ENCODE measurements at places on chromosomes 5 and 9. TPM values are rescaled to one million over a fixed set of nuclear protein-coding genes. Genes with fewer than 3 reads are reported as not detected.

The SPINK6 gene
- polyA plus RNA-seq, result not detected

The TRPM6 gene
- 0.18 TPM for polyA plus RNA-seq

The ZNF454 gene
- polyA plus RNA-seq, result 2.2 TPM

The SLC6A3 gene
- polyA plus RNA-seq, result 0.40 TPM

The GRAMD2B gene
- polyA plus RNA-seq, result 42.5 TPM

The SPATA31E1 gene
- polyA plus RNA-seq, result not detected

The PCDHGA3 gene
- 1.9 TPM for polyA plus RNA-seq

The THBS4 gene
- 89.6 TPM for polyA plus RNA-seq

The CD72 gene
- polyA plus RNA-seq, result 0.98 TPM

The MEIKIN gene
- polyA plus RNA-seq, result not detected

DNA sequence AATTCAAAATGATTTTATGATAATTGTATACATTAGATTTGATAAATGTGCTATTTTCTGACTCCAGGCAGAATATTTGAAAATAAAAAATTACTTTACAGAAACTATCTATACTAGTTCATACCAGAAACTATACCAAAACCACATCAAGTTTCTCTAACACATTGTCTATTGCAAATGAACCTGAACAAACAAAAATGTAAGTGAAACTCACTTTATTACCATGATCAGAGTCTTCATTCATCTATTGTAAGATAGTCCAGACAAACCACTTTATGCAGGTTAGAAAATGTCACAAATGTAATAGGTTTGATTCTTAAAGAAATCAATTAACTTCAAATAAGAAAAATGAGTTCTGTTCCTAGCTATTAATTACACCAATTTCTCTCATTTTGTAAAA lies 99.4 kb downstream of the OXCT1 start:
- H3K4me1 ChIP-seq, result peaks cover 4% of the 10 kb centered on the region
- no peak overlapping the region for H3K4me3 ChIP-seq
- H3K36me3 ChIP-seq, result no peaks in the 10 kb centered on the region
- H3K27ac ChIP-seq, result no peak overlapping the region
- DNase-seq, result no peak

DNA sequence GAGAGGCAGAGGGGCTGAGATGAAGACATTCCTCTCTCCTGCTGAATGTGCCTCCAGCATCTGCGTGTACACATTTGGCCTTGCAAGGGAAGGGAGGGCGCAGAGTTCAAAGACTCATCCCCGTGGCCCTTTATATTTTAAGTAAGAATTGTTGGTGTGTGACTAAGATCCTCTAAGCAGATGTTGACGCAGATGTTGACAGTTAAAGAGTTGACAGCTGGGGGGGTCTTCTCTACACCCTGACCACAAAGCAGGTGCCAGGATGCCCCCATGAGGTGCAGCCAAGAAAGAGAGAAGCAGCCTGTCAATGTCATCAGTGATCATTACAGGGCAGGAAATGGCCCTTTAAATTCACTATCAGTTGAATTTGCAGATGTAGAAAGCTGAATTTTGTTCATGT lies 262.9 kb downstream of the IRX1 start:
- H3K36me3 ChIP-seq, result no peaks in the 10 kb centered on the region
- no peak for DNase-seq
- H3K4me3 ChIP-seq, result no peak overlapping the region
- H3K4me1 ChIP-seq, result no peaks in the 10 kb centered on the region

DNA sequence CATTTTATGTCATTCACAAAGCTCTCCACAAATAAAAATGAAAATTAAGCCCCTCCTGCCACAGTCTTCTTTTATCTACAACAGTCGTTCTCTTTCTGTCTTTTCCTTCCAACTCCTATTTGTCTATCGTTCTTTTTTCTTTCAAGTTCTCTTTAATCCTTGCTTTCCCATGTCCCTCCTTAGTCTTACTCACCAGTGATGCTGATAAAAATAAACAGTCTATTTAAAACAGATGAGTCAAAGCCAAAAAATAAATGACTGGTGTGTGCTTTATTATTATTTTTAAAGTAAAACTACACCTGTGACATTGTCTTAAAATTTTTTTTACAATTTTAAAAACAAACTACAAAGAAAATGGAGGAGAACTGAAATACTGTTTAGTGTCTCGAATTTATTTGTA lies 137.1 kb upstream of the TMEM161B start:
- no peaks in the 10 kb centered on the region for H3K27me3 ChIP-seq
- H3K27ac ChIP-seq, result no peak overlapping the region
- no peaks in the 10 kb centered on the region for H3K4me1 ChIP-seq
- H3K36me3 ChIP-seq, result no peaks in the 10 kb centered on the region

GRCh38 chr9:88734527-88734926 lies 199.5 kb downstream of the NXNL2 start:
- H3K27ac ChIP-seq, result no peak overlapping the region
- no peaks in the 10 kb centered on the region for H3K27me3 ChIP-seq
- H3K4me1 ChIP-seq, result no peaks in the 10 kb centered on the region
- no peak for DNase-seq

- H3K4me3 ChIP-seq, result no peak overlapping the region
- no peaks in the 10 kb centered on the region for H3K27me3 ChIP-seq
- DNase-seq, result no peak
Observed at GRCh38 chr5:151293624-151294023, 9.9 kb downstream of the SLC36A3 start.

- no peaks in the 10 kb centered on the region for H3K4me1 ChIP-seq
- no peak for DNase-seq
- H3K27me3 ChIP-seq, result no peaks in the 10 kb centered on the region
- no peaks in the 10 kb centered on the region for H3K36me3 ChIP-seq
Observed at GRCh38 chr5:96017951-96018350, 56.3 kb upstream of the ELL2 start.

GRCh38 chr9:120977321-120977720 lies 50.7 kb upstream of the TRAF1 start:
- H3K27me3 ChIP-seq, result no peaks in the 10 kb centered on the region
- no peak for DNase-seq
- no peak overlapping the region for H3K4me3 ChIP-seq
- no peaks in the 10 kb centered on the region for H3K36me3 ChIP-seq
- no peaks in the 10 kb centered on the region for H3K4me1 ChIP-seq
- H3K27ac ChIP-seq, result no peak overlapping the region

DNA sequence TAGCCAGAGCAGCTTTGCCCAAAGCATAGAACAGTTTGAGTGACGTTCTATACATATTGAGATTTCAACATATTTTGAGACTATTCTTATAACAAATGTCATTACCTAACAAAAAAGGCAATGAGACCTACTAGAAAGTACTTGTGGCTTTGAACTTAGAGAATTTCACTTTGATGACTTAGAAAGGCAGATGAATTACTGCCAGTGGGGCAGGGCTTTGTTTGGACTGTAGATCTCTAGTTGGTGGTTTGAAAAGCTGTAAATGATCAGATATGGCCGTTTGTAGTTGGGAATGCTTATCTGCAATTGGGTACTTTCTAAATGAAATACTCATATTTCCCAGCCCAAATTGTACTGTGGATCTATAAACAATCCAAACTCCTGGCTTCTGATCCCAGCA lies 28.1 kb downstream of the SOX30 start:
- H3K4me1 ChIP-seq, result no peaks in the 10 kb centered on the region
- no peak overlapping the region for H3K27ac ChIP-seq
- H3K4me3 ChIP-seq, result no peak overlapping the region
- no peaks in the 10 kb centered on the region for H3K27me3 ChIP-seq
- no peak for DNase-seq
- no peaks in the 10 kb centered on the region for H3K36me3 ChIP-seq

GRCh38 chr9:133429641-133430161 lies 7.5 kb downstream of the ADAMTS13 start:
- H3K36me3 ChIP-seq, result no peaks in the 10 kb centered on the region
- H3K4me1 ChIP-seq, result peaks cover 1% of the 10 kb centered on the region
- no peak for DNase-seq
- no peak overlapping the region for H3K27ac ChIP-seq
- H3K4me3 ChIP-seq, result no peak overlapping the region

GRCh38 chr9:125276771-125277170 lies 15.1 kb downstream of the GAPVD1 start:
- no peaks in the 10 kb centered on the region for H3K36me3 ChIP-seq
- H3K27me3 ChIP-seq, result no peaks in the 10 kb centered on the region
- DNase-seq, result no peak
- no peak overlapping the region for H3K27ac ChIP-seq
- no peak overlapping the region for H3K4me3 ChIP-seq

DNA sequence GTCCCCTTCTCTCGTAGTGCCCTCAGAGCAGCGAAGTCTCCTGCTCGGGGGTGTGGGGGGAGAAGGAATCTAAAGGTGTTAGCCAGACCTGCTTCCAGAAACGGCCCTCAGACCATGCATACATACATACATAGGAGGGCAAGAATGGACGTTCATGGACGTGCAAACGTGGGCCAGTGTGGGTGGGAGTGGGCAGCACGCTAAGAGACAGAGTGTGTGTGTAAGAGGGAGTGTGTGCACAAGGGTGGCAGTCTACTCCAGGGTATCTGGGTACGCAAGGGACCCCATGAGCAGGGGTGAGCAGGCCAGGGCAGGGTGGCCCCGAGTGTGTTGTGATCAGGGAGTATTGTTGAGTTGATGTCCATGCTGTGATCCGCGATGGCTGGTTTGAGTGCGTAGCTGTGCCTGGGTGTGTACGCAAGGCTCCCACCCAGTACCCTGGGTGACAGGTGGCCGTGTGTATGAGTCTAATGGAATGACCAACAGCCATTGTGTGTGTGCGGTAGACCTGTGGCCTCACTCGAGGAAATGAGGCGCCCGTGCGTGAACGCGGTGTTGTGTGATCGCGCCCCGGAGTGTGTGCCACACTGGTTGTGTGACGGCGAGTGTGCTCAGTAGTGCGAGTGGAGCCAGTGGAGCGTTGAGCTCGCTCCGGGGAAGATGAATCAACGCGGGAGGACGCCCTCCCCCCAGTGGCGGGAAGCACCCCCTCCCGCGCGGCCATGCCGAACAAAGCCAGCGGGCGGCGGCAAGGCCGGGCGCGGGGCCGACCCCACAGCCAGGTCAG lies 826 bp downstream of the GPRIN1 start:
- DNase-seq, result no peak
- no peak overlapping the region for H3K27ac ChIP-seq
- H3K36me3 ChIP-seq, result no peaks in the 10 kb centered on the region
- peak overlapping the region; percentile 11 for H3K4me3 ChIP-seq

- H3K27ac ChIP-seq, result peak within 1 kb of the TSS; percentile 90
- peak; percentile 23 for DNase-seq
- no peaks in the 10 kb centered on the region for H3K36me3 ChIP-seq
- H3K4me1 ChIP-seq, result peaks cover 10% of the 10 kb centered on the region
- H3K27me3 ChIP-seq, result no peaks in the 10 kb centered on the region
- H3K4me3 ChIP-seq, result peak within 1 kb of the TSS; percentile 96
Observed at GRCh38 chr9:113876151-113876992, at the start of gene ZNF618. Gene ZNF618, plus strand, starts transcription at chr9:113876309. Its CDS starts 72 bp downstream, at chr9:113876381.

DNA sequence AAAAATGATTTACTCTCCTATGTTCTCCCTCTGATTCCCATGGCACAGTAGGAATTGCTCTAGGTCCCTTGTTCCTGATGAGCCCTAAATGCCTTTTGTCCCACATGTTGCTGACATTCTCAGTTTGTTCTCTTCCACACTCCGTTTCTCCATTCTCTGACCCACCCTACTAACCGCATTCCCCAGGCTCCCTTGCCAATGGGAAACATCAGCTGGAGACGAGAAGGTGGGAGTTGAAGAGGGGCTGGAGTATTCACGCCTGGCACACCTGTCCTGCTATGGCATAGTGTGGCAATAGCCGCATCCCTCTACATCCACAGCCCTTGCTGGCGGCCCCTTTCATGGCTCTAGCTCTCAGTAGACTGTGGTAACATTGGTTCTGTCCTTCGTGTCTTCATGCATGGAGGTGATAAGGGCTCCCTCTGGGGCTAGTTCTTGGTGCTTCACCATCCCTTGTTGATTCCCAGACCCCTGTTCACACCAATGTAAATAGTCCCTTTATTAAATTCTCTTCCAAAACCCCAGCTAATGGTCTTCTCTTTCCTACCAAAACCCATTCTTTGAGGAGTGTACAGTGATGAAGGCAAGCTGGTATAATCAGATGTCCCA lies 16.4 kb upstream of the ARL15 start:
- DNase-seq, result no peak
- H3K27ac ChIP-seq, result no peak overlapping the region
- no peaks in the 10 kb centered on the region for H3K4me1 ChIP-seq
- no peak overlapping the region for H3K4me3 ChIP-seq
- H3K27me3 ChIP-seq, result no peaks in the 10 kb centered on the region

DNA sequence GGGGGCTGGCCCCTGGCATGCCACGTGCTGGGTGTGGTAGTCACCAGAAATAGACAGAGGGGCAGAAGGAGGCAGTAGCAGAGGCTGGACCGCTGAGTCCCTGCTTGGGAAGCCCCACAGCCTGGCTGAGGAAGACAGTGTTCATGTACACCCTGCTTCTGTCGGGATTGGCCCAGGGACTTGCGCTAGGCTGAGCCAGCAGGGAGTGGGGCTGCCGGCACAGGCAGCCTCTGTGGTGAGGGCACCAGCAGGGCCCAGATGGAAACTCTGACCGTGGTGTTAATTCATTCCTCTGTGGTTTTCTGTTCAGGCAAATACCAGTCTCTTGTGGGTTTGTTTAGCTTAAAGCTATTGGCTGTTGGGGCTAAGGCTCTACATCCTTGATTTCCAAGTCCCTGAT lies 108.6 kb upstream of the RAD23B start:
- no peak overlapping the region for H3K4me3 ChIP-seq
- no peaks in the 10 kb centered on the region for H3K4me1 ChIP-seq
- H3K36me3 ChIP-seq, result no peaks in the 10 kb centered on the region

- no peak overlapping the region for H3K27ac ChIP-seq
- DNase-seq, result no peak
- no peaks in the 10 kb centered on the region for H3K27me3 ChIP-seq
- no peaks in the 10 kb centered on the region for H3K36me3 ChIP-seq
- no peak overlapping the region for H3K4me3 ChIP-seq
Observed at GRCh38 chr5:151810449-151810848, 38.7 kb downstream of the G3BP1 start.

DNA sequence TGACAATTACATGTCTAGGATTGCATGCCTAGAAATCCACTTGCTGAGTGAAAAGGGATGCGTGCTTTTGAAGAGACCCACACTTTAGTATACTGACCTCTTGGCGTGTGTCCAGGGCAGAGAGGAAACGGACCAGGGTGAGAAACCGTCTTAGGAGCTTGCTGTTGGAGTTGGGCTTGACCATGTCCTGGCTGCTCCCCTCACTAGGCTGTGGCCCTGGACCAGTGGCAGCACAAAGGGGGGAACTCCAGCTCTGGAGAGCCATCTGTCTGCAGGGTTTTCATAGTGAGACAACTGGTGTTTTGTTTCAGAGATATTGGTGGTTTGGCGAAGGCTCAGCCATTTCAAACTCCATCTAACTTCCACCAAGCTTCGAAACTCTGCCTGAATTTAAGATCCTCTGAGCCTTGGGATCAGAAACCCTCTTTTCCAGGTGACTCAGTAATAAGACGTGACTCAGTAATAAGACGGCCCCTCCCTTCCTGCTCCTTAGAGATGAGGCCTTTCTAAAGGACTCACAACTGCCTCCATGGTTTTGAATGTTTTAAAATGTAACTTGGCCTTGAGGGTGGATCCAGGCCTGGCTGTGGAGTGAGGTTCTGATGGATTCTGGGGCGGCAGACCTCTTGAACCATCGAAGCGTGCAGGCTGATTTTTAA lies 165.8 kb downstream of the MELK start:
- no peak overlapping the region for H3K4me3 ChIP-seq
- H3K27ac ChIP-seq, result no peak overlapping the region
- no peaks in the 10 kb centered on the region for H3K27me3 ChIP-seq
- H3K36me3 ChIP-seq, result no peaks in the 10 kb centered on the region
- DNase-seq, result no peak

All from ovary (tissue), 10 donors.